ENCODE measurements at places on chromosomes 2 and 18.
A peak's percentile ranks its signal among the peaks of the same experiment; 100 is the strongest.

DNA sequence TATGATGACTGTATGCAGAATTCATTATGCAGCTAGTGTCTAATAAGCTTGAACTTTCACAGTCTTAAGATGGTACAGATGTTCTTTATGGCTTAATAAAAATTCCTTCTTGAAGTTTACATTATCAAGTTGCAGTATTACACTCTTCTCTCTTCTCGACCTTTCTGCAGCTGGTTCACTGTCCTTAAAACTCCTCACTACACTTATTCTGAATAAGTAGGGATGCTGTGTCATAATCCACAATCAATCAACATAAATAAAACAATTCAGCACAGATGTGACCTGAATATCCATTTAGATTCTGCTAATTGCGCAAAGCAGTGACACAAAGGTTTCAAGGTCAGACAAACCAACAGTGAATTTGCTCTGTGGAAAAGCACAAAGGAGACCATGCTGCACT lies 356.8 kb downstream of the SUCLG1 start:
- DNase-seq = no peak

- DNase-seq = no peak
Observed at GRCh38 chr18:49023271-49023937, 72.6 kb upstream of the SMAD7 start.

GRCh38 chr2:205543937-205544702 lies 138.2 kb upstream of the NRP2 start:
- DNase-seq = no peak

GRCh38 chr18:47549021-47549540 lies 297.6 kb upstream of the SKOR2 start:
- no peak for DNase-seq

- no peak for DNase-seq
Observed at GRCh38 chr2:10444463-10444862, 3.7 kb downstream of the ODC1 start.

GRCh38 chr2:151922845-151923666 lies 94.8 kb upstream of the ARL5A start:
- DNase-seq = peak; percentile 49

- DNase-seq = peak; percentile 99
Observed at GRCh38 chr2:238518172-238518820, 91.6 kb downstream of the ASB1 start.

- DNase-seq = no peak
Observed at GRCh38 chr18:9434122-9434701, 41.1 kb upstream of the RALBP1 start.

- peak; percentile 10 for DNase-seq
Observed at GRCh38 chr2:119482481-119483394, 41.5 kb downstream of the SCTR start.

DNA sequence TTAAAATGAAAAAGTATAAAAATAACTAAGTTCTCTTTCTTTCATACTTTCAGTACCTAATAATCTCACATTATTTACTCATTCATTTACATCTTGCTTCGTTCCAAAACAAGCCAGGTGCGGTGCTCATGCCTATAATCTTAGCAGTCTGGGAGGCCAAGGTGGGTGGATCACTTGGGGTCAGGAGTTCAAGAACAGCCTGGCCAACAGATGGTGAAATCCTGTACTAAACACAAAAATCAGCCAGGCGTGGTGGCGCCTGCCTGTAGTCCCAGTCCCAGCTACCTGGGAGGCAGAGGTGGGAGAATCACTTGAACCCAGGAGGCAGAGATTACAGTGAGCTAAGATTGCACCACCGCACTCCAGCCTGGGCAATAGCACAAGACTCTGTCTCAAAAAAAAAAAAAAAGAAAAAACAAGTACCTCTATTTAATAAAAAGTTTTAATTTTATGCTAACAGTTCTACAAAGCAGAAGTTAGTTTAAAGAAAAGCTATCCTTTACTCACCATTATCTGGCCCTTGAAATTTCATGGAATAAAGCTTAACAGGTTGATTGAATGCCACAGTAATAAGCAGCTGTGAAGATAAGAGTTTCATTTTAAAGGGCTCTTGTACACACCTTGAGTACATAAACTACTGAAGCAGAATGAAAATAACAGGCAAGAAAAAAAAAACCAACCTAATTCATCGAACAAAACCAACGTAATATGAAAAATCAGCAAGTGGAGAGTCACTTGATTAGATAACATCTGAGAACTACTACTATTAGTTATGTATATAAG lies 22.5 kb downstream of the TXNL1 start:
- DNase-seq = no peak

DNA sequence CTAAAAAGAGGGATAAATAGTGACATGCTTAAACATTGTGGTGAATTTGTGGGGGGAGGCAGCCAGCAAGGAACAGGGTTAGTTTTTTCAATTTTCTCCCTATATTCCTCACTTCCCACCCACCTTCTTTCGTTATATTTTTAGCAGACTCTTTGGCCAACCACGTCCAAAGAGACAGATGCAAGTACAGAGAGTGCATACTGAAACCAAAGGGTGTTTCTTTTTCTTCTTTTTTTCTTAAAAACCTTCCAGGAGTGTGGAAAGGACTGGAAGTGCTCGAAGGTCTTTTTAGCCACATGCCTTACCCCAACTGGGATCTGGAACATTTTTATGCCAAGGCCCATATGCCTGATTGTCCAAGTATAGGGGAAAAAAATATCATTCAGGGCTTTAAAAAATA lies 59.0 kb downstream of the TNP1 start:
- DNase-seq = no peak

DNA sequence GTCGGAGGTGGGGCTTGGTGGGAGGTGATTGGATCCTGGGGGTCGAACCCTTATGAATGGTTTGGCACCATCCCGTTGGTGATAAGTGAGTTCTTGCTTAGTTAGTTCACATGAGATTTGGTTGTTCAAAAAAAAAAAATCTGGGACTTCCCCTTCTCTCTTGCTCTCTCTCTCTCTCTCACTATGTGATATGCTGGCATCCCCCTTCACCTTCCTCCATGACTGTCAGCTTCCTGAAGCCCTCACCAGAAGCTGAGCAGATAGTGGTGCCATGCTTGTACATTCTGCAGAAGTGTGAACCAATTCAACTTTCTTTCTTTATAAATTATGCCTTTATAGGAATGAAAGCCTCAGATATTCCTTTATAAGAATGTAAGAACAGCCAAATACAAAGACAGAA lies 269.7 kb upstream of the APCDD1 start:
- DNase-seq = no peak

DNA sequence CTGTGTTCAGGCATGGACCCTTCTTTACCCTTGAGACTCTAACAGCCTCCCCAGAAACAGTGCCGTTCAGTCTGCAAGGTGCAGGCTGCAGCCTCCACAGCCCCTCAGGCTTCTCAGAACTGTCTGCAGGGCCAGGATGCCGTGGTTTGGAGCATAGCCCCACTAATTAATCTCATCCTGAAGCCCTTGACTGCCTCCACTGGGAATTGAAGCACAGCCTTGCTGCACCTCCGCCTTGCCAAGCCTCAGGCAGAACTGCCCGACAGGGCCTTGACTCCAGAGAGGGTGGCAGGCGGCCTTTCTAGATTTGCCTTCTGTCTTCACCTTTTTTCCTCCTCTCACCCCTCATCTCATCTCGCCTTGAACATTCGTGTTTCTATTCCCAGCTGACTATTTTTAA lies 119.8 kb downstream of the NRP2 start:
- no peak for DNase-seq

DNA sequence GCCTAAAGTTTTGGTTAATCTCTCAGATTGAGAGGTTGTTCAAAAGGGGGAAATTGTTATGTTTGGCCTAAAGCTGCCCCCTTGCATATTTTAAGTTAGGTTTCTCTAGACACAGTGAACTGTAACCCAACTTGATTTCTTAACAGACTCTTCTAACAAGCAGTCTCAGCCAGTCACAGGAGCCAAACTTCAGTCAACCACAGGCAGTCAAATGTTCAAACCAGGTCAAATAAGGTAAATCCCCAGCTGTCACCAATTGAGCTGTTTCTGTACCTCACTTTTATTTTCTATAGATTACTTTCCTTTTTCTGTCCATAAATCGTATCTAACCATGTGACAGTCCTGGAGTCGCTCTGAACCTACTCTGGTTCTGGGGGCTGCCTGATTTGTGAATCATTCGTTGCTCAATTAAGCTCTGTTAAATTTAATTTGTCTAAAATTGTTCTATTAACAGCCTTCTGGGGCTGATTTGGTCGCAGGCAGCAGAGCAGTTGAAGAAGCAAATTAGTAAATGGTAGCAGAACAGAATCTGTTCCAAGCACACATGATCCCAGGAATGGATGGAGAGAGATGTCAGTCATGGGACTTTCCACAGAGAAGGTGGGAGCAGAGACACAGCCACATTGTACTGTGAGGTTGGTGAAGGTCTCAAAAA lies 16.4 kb upstream of the NFU1 start:
- DNase-seq = no peak

- peak; percentile 74 for DNase-seq
Observed at GRCh38 chr2:37630301-37630700, 41.1 kb downstream of the CDC42EP3 start.

DNA sequence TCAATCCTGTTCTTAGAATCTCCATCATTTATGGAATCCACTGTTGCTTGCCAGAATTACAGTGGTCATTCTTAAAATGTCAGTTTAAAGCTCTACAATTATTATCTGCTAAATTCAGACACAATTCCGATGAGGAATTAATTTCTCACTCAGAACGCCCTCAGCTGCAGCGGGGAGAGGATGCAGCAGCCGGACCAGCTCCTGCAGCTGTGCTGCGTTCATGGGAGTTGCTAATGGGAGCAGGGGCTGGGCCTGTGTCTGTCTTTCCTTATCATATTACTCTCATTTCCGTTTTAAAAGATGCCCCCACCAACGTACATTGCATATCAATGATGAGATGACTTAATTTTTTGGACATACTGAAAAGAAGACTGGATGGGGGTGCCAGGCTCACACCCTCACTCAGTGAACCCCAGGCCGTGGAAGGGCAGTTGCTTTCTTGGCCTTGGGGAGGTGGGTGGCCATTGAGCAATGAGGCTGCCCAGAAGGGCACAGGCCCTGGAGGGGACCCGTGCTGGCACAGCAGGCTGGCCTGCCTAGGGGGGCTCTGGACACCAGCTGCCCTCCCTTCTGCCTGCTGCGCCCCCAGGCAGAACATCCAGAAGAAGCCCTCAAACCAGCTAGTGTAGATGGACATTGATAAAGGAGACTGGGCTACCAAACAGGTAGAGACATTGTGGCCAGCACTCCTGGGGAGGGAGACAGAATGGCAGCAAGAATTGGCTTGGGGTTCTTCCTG lies 503.6 kb upstream of the MYT1L start:
- DNase-seq = no peak

GRCh38 chr2:29114946-29115609 lies at the start of gene CLIP4:
Gene CLIP4, plus strand, starts transcription at chr2:29115415. Its CDS starts 5,974 bp downstream, at chr2:29121389.
- DNase-seq = peak; percentile 61

- no peak for DNase-seq
Observed at GRCh38 chr2:44778221-44778654, 163.3 kb upstream of the SIX3 start.

- DNase-seq = peak; percentile 66
Observed at GRCh38 chr2:156430980-156431358, 5.2 kb upstream of the GPD2 start.

- no peak for DNase-seq
Observed at GRCh38 chr2:51213826-51214225, 181.9 kb upstream of the NRXN1 start.

DNA sequence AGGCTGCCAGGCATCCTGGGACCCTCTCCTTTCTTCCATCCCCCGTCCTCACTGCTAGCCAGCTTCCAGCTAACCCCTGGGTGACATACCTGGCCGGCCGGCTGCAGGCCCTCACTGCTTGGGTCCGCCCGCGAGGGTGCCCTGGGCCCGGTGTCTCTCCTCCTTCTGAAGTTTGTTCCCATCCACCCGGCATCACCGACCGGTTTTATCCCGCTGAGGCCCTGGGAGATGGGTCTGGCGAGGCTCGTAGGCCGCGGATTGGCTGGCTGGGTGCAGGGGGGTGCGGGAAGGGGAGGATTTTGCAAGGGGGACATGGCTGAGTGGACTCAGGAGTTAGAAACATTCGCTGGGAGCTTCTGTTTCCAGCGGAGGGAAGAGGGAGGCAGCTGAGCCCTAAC lies at the start of gene PAX8:
TSS of gene PAX8 (minus strand) at position 180 of the 398 bp plus-strand sequence. CDS start 527 bp downstream, outside the sequence.
- no peak for DNase-seq

- DNase-seq = no peak
Observed at GRCh38 chr2:37332560-37332959, 7.9 kb upstream of the PRKD3 start.

DNA sequence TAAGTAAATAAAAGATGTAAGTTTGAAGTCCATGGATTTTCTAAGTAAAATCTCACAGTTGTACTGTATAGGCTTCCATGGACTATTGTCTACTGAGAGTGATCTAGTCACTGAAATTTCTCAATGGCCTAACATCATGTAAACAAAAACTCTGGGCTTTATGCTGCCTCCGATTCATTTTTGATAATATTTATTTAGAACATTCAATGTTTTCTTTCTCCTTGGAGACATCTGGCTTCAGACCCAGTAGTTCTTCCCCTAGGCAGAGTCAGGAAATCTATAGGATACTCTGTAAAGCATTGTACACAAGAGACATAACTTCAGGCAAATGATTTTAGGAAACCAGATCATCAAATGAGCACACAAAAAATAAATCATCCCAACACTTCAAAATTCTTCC lies 1208.6 kb upstream of the ZEB2 start:
- no peak for DNase-seq
